ENCODE measurements at places on chromosomes 3 and 15. TPM values are rescaled to one million over a fixed set of nuclear protein-coding genes. Genes with fewer than 3 reads are reported as not detected.

- no peaks in the 10 kb centered on the region for H3K36me3 ChIP-seq
- no peak for DNase-seq
Observed at GRCh38 chr3:85003479-85003878, 44.7 kb downstream of the CADM2 start.

DNA sequence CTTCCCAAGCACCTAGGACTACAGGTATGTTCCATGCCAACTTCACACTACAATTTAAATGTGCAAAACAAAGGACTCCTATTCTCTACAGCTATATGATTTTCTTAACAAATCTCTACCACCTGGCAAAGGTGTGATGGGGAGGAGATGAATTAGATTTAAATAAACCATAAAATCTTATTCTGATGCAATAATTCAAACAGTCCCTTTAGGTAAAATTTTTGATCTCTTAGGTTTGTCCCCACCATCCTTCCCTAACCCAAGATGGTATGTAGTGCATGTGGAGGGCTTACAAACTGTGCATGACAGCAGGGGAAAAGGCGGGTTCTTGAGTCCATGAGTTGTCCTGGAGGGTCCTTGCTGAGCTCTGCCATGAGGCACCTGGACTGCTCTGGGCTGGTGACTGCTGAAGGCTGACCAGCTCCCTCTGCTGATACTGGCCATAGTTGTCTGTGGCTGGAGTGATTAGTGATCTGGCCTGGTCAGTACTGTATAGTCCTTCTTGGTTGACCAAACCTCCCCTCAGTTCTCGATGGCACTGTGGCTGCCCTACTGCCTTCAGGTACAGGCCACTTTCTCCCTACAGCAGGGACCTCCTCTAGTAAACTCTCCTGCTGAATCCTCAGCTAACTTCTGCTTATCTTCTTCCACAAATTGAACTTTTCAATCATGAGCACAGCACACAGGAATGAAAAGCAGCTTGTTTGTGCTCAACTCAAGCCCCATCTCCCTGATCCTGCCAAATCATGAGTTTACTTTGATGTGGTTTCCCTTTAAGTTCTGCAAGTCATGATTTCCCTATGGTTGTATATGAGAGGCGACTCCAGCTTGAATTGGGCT lies 30.1 kb downstream of the CFAP161 start:
- no peaks in the 10 kb centered on the region for H3K4me1 ChIP-seq
- H3K27ac ChIP-seq = no peak overlapping the region
- H3K27me3 ChIP-seq = no peaks in the 10 kb centered on the region
- DNase-seq = no peak

TTLL13 gene
- total RNA-seq = not detected

CRYBG3 gene
- 9.7 TPM for total RNA-seq

- no peaks in the 10 kb centered on the region for H3K36me3 ChIP-seq
- peak; percentile 79 for DNase-seq
- H3K4me3 ChIP-seq = no peak overlapping the region
- H3K27ac ChIP-seq = no peak overlapping the region
Observed at GRCh38 chr3:71416876-71417275, 166.7 kb downstream of the FOXP1 start.

RTP3 gene
- total RNA-seq = not detected

GRCh38 chr3:52052831-52053306 lies 3.5 kb downstream of the DUSP7 start:
- peaks cover 27% of the 10 kb centered on the region for H3K36me3 ChIP-seq
- H3K27ac ChIP-seq = no peak overlapping the region
- no peaks in the 10 kb centered on the region for H3K27me3 ChIP-seq
- H3K4me3 ChIP-seq = no peak overlapping the region
- DNase-seq = peak; percentile 94

CCR9 gene
- total RNA-seq = not detected

DGKG gene
- 0.86 TPM for total RNA-seq

DNA sequence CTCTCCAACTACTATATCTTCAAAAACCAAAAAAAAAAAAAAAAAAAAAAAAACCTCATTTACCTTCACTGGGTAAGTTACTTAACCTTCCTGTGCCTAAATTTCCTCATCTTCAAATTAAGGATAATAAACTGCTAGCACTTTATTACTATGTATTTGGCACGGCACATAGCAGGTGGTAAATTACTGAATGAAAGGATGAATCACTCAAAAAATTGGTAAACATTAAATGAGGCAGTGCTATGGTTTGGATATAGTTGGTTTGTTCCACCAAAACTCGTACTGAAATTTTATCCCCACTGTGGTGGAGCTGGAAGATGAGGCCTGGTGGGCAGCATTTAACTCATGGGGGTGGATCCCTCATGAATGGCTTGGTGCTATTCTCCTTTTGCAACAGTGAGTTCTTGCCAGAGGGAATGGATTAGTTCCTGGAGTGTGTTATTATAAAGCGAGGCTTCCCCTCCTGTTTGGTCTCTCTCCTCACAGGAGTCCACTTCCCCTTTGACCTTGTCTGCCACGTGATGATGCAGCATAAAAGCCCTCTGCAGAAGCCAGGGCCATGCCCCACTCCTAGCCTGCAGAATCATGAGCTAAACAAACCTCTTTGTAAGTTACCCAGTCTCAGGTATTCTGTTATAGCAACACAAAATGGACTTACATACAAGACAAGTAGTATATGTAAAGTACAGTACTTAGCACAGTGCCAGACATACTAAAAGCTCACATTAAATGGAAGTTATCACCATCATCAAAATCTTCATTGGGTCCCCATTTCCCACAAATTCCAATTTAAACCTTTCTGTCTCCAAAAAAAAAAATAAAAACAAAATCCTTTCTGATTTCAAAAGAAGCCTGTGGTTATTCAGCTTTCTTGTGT lies 20.6 kb downstream of the DCUN1D1 start:
- no peak for DNase-seq
- H3K27me3 ChIP-seq = no peaks in the 10 kb centered on the region
- H3K36me3 ChIP-seq = peaks cover 86% of the 10 kb centered on the region
- peak overlapping the region; percentile 41 for H3K27ac ChIP-seq

- no peak overlapping the region for H3K4me3 ChIP-seq
- H3K27ac ChIP-seq = no peak overlapping the region
- no peaks in the 10 kb centered on the region for H3K36me3 ChIP-seq
- DNase-seq = no peak
- H3K27me3 ChIP-seq = no peaks in the 10 kb centered on the region
Observed at GRCh38 chr3:30770387-30770786, 124.1 kb downstream of the GADL1 start.

DNA sequence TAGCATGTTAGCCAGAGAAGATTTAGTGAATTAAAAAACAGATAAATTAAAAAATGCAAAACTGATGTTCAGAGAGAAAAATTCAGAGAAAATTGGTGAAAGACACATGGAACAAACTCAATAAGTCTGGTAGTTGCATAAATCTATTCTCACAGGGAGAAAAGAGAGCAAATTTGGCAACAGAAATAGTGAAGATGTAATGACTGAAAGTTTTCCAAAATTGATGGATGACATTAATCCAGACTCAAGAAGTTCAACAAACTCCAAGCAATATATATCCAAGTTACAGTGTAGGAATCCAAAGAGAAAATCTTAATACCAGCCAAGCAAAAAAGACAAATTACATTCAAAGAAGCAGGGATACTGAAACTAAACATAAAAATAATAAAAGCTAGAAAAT lies 302.7 kb upstream of the ARPP21 start:
- DNase-seq = no peak
- H3K27ac ChIP-seq = no peak overlapping the region
- no peaks in the 10 kb centered on the region for H3K4me1 ChIP-seq
- H3K36me3 ChIP-seq = no peaks in the 10 kb centered on the region
- no peak overlapping the region for H3K4me3 ChIP-seq
- no peaks in the 10 kb centered on the region for H3K27me3 ChIP-seq

GRCh38 chr15:64274341-64274950 lies 81.5 kb downstream of the CSNK1G1 start:
- H3K27ac ChIP-seq = no peak overlapping the region
- no peak overlapping the region for H3K4me3 ChIP-seq
- no peaks in the 10 kb centered on the region for H3K4me1 ChIP-seq
- H3K36me3 ChIP-seq = no peaks in the 10 kb centered on the region

- peak; percentile 84 for DNase-seq
- H3K27me3 ChIP-seq = no peaks in the 10 kb centered on the region
- H3K27ac ChIP-seq = no peak overlapping the region
- H3K4me1 ChIP-seq = no peaks in the 10 kb centered on the region
Observed at GRCh38 chr3:57006949-57007419, 53.5 kb upstream of the SPATA12 start.

DNA sequence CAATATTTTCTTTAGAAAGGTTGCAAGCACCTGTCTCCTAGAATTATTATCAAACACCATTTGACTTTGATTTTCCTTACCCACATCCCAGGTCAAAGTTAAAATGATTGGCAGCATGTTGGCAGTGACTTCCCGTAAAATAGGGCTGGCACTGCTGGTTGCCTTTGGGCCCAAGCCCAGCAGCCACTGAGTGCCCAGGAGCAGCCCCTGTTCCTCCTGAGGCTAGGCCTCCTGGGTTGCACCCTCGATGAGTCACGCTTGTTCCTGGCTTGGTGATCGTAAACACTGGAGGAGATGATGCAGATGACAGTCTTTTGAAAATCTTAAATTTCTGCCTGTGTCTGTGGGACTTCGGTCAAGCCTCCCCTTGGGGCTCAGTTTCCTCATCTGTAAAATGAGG lies 290.0 kb downstream of the TLE3 start:
- DNase-seq = no peak
- H3K4me1 ChIP-seq = no peaks in the 10 kb centered on the region
- H3K36me3 ChIP-seq = no peaks in the 10 kb centered on the region
- no peak overlapping the region for H3K27ac ChIP-seq
- H3K4me3 ChIP-seq = no peak overlapping the region
- no peaks in the 10 kb centered on the region for H3K27me3 ChIP-seq

DNAJC13 gene
- total RNA-seq = 36.2 TPM

DNA sequence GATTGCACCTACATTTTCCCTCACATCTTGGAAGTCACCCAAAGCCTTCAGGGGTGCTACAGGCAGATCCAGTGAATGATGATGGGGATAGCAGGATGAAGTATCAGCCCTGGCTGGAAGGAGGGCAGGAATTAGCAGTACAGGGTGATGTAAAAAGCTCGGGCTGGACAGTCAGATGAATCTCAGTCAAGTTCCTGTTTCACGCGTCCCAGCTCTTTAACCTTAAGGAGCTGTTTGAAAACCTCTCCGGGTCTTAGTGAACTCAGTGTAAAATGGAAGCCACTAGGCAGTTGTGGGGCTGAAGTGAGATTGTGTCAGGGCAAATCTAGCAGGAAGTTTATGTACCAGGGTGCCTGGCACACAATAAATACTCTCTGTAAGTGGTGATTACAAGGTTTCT lies 166.4 kb upstream of the PROK2 start:
- H3K36me3 ChIP-seq = no peaks in the 10 kb centered on the region
- peaks cover 36% of the 10 kb centered on the region for H3K27me3 ChIP-seq
- H3K4me1 ChIP-seq = peaks cover 3% of the 10 kb centered on the region
- no peak overlapping the region for H3K27ac ChIP-seq
- no peak overlapping the region for H3K4me3 ChIP-seq
- no peak for DNase-seq

DHFR2 gene
- total RNA-seq = 3.4 TPM

DNA sequence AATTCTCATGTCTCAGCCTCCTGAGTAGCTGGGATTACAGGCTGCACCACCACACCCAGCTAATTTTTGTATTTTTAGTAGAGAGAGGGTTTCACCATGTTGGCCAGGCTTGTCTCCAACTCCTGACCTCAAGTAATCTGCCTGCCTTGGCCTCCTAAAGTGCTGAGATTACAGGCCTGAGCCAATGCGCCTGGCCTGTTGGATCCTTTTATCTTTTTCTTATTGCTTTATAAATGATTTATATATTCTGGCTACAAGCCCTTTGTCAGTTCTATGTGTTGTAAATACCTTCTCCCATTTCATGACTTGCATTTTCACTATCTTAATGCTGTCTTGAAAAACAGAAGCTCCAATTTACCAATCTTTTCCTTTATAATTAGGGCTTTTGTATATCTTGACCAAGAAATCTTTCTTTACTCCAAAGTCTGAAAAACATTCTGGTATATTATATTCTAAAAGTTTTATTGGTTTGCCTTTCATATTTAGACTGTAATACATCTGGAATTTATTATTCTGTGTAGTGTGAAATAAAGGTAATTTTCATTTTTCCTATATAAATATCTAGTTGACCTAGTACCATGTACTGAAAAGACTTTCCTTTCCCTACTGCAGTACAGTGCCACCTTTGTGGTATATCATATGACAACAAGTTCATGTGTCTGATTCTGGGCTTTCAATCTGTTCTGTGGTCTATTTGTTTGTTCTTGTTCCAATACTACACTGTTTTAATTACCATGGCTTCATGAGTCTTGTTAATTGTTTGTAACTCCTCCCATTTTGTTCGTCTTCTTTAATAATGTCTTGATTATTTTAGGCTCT lies 52.9 kb upstream of the RNU6-1 start:
- no peak for DNase-seq
- H3K36me3 ChIP-seq = no peaks in the 10 kb centered on the region
- H3K4me3 ChIP-seq = no peak overlapping the region
- no peaks in the 10 kb centered on the region for H3K4me1 ChIP-seq

DNA sequence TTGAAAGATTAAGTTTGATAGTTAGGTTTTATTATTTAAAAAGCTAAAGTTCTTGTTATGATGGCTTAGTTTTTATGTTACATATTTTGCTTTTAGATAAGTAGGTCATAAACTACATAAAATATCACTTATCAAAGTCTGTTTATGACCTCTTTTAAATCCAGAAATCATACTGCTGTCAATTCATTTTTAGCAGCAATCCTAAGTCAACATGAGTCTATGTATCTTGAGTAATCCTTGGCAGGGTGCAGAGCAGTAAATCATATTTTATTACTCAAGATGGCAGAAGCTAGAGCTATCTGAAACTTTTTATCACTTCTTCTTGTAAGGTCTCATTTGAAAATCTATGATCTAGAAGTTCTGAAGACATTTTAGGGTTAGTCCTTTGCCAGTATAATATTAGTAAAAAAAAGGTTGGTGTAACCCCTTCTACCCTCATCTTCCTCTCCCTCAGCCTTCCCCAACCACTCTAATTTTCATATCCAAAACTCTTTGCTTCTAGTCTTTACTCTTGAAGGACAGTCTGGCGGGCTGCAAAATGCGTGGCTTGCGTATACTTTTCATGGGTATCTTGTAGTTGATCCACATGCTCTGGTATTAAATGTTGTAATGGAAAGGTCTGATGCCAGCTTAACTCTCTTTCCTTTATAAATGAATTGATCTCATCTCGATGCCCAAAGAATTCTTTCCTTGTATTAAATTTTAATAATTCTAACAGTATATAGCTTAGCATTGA lies 134.0 kb upstream of the THRB start:
- H3K27me3 ChIP-seq = no peaks in the 10 kb centered on the region
- H3K4me3 ChIP-seq = no peak overlapping the region

Measured in endodermal cell (in vitro differentiated cells).